Muscle of leg (tissue), 16 donors: ENCODE measurements at places on chromosomes 12 and 14. TPM values are rescaled to one million over a fixed set of nuclear protein-coding genes. Genes with fewer than 3 reads are reported as not detected.

Gene FBRSL1
- polyA plus RNA-seq, result 65.5 TPM

Gene DIO3
- polyA plus RNA-seq, result 6.3 TPM

Gene DPY19L2
- 11.8 TPM for polyA plus RNA-seq

DNA sequence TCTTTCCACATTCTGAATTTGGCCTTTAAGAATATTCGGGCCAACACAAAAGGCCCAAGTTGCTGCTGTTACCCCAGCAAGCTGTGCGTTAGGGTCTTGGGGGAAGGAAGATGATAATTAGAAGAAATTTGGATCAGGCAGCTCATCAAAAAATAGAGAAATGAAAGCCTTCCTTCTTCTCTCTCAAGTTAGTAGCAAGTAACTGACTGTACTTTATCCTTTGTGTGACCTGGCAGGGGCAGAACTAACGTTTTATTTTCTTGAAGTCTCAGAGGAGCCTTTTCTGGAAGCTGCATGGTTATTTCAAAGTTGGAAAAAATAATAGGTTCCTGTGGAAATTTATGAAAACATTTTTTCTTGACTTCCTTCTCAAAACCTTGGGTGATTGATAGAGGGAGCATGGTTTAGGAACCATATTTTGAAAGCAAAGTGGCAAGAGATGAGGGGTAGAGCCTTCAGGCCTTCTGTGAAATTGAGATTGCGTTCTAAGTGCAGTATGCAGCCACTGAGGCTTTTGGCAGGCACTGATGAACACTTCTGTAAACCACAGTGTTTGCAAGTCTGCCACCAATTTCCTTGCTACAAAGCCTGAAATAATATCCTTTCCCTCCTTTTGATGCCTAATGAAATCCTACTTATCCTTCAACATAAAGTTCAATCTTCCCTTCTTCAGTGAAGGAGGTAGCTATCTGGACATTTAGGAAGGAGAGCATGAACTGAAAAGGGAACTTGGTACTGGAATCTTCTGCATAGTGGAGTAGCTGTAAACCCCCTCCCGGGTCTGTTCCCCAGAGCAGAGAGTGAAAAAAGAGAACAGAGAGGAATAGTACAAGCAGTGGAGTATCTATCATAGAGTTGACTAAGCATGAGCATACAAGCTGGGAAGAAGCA, 123.2 kb downstream of the FGD4 start:
- H3K36me3 ChIP-seq, result no peaks in the 10 kb centered on the region
- no peak overlapping the region for H3K4me3 ChIP-seq
- DNase-seq, result peak; percentile 68
- H3K27me3 ChIP-seq, result no peaks in the 10 kb centered on the region

DNA sequence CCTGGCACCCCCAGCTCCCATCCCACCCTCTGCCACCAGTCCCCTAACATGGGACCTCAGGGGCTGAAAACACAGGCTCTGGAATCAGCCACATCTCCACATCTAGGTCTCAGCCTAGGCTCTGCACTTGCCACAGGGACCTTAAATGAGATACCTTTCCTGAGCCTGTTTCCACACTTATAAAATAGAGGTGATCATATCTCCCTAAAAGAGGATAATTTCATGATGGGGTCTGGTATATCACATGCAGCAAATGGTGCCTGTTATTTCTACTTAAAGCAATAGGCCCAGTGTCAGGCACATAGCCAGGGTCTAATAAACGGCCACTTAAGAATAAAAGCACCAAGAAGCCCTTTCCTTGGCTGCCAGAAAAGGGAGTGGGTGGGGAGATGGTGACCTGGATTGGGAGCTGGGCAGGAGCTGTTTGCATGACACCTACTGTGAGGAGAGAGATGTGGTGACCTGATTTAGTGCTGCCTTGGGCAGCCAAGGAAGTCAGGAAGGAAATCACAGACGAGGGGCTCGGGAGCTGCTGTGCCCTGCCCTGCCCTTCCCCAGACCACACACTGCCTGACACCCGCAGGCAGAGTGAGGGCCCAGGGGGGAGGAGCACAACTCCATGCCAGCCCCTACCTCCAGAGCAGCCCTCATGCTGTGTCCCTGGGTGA, 71.2 kb downstream of the IRF2BPL start:
- H3K4me1 ChIP-seq, result peaks cover 80% of the 10 kb centered on the region
- no peaks in the 10 kb centered on the region for H3K36me3 ChIP-seq
- DNase-seq, result no peak
- no peaks in the 10 kb centered on the region for H3K27me3 ChIP-seq
- peak overlapping the region; percentile 90 for H3K27ac ChIP-seq
- H3K4me3 ChIP-seq, result no peak overlapping the region

- DNase-seq, result peak; percentile 89
- H3K27me3 ChIP-seq, result no peaks in the 10 kb centered on the region
- peak overlapping the region; percentile 90 for H3K27ac ChIP-seq
- peaks cover 82% of the 10 kb centered on the region for H3K36me3 ChIP-seq
Measured at GRCh38 chr12:109912855-109913321, 12.8 kb downstream of the TCHP start.

DNA sequence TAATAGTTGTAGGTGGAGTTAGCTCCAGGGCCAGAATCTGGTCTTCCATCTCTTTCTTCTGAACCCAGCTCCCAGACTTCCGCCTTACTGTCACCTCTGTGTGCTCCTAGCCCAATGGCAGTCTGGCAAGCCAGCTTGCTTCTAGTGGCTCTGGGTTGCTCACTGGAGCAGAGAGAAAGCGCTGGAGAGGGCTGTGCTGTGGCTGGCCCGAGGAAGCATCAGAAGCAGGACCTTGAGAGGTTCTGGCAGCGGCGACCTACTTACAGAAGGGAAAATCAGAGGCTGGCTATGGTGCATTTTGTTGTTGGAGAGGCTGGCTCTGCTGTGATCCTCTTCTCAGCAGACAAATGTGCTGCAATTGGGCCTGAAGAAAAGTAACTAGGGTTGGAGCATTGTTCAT, 28.6 kb downstream of the KCNA5 start:
- no peak for DNase-seq
- H3K36me3 ChIP-seq, result no peaks in the 10 kb centered on the region
- peaks cover 3% of the 10 kb centered on the region for H3K27me3 ChIP-seq
- H3K4me1 ChIP-seq, result no peaks in the 10 kb centered on the region

DNA sequence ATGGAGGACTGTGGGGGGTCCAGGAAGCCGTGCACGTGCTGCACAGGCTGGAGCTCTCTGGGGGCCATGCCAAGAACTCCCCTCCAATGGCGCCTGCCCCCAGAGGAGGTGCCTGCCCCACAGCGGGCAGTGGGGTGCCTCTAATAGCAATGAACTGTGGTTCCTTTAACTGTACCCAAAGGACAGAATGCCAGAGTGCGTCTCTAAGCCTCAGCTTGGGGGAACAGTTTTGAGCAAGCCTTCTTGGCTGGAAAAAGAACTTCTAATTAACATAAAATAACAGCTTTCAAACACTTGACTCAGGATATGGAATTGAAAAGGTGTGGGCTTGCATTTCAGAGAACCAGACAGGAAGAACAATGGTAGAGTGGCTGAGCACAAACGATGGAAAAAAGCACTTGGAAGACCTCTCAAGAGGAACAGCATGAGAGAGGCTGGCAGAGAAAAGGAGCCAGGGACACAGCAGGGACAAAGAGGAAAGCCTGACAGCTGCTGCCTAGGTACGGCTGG, 195.6 kb downstream of the TTC7B start:
- no peaks in the 10 kb centered on the region for H3K27me3 ChIP-seq
- peaks cover 25% of the 10 kb centered on the region for H3K4me1 ChIP-seq

DNA sequence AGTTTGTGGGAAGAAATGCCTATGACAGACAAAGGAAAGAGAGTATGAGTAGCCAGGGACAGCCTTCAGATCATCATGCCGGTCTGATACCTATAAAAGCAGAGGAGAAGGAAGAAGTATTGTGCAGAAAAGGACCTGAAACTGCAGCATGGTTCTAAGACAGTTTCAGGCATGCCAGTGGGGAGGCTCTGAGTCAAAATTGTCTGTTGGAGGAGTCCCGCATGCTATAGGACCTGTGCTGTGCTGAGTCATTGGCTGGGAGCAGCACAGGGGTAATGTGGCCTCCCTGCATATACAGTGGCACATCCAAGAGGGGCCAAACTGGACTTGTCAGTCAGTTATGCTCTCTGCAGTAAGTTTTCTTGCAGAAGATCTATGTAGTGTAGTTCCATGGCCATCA, 40.7 kb downstream of the NEUROD4 start:
- no peaks in the 10 kb centered on the region for H3K27me3 ChIP-seq
- H3K36me3 ChIP-seq, result no peaks in the 10 kb centered on the region
- H3K4me3 ChIP-seq, result no peak overlapping the region
- H3K4me1 ChIP-seq, result peaks cover 8% of the 10 kb centered on the region
- no peak overlapping the region for H3K27ac ChIP-seq
